Islet precursor cell (in vitro differentiated cells): ENCODE measurements at places on chromosomes 2 and 18.
A peak's percentile ranks its signal among the peaks of the same experiment; 100 is the strongest.

- no peak for DNase-seq
Observed at GRCh38 chr2:191264647-191265081, 19.5 kb downstream of the MYO1B start.

- no peak for DNase-seq
Observed at GRCh38 chr2:178882666-178883440, 75.6 kb upstream of the TTN start.

DNA sequence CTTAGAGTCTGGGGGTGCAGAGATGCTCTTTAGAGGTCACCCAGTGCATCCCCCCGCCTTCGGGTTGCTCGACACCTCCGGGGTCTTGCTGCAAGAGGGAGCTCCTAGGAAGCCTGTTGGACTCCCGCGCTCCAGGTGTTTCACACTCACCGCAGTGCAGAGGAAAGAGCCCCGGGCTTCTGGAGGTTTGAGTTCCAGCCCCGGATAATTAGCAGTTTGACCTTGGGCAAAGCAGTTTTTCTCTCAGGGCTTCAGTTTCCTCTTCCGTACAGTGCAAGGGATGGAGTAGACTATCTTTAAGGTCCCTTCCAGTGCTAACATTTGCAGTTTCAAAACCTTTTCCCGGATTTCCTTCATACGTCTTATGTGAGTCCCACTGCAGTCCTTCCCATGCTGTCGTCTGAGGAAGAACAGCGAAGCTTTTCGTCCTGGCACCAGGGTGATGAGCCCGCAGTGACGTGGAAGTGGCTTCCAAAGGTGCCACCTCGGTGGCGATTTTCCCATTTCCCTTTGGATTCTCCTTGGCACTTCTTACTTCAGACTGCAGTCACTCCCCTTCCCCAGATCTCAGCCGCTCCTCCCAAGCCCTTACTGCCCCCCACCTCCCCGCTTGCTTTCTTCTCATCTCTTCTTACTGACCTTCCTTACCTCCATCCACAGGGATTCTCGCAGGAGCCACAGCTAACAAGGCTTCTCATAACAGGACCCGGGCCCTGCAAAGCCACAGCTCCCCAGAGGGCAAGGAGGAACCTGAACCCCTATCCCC is 585 bp downstream of the PNKD start:
- peak; percentile 59 for DNase-seq

DNA sequence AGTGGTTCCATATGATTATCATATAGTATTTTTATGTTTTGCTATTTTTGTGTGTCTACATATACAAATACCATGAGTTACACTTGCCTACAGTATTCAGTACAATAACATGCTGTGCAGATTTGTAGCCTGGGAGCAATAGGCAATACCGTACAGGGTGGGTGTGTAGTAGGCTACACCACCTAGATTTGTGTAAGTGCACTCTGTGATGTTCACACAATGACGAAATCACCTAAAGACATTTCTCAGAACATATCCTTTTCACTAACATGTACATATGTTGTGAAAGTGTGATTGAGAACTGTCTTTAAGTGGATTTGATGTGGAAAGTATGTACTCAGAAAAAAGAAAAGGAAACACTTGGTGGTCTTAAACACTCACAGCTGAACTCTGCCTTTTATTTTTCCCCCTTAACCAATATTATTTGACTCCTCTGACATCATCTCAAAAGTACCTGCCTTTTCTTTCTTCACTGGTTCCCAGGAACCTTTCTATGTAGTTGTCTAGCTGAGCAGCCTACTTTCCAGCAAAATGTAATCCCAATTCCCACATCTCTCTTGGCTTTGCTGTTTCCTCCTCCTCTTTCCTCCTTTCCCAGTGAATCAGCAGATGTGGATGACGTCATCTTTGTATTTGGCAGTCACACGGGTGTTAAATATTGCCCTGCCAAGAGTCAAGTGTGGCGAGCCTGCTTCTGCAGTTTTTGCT is 47.7 kb downstream of the OSBPL6 start:
- peak; percentile 71 for DNase-seq

DNA sequence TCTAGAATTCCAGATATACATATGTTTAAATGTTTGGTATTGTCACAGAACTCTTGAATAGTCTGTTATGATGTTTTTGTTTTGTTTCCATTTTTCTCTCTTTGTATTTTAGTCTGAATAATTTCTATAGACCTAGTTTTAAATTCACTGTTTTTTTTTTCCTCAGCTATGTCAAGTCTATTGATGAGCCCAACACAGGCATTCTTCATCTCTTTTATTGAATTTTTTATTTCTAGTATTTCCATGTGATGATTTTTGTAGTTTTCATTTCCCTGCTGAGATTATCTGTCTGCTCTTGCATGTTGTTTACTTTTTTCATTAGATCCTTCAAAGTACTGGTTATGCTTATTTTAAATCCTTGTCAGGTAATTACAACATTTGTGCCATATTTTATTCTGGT is 254.7 kb downstream of the C1D start:
- no peak for DNase-seq

DNA sequence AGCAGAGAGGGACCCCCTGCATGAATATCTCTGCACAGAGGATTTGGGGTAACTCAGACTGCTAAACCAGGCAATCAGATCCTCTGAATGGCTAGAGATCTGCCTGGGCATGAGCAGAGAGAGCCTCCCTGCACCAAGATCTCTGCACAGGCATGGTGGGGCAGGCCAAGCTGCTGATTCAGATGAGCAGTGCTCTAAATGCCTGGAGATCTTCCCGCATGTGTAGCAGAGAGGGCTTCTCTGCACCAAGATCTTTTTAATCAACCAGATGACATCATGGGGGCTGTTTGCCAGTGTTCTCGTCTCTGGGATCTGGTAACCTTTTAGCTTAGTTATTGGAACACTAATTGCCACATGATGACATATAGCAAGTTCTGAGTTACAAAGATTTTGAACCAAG is 301.3 kb upstream of the GALNT5 start:
- DNase-seq: no peak

DNA sequence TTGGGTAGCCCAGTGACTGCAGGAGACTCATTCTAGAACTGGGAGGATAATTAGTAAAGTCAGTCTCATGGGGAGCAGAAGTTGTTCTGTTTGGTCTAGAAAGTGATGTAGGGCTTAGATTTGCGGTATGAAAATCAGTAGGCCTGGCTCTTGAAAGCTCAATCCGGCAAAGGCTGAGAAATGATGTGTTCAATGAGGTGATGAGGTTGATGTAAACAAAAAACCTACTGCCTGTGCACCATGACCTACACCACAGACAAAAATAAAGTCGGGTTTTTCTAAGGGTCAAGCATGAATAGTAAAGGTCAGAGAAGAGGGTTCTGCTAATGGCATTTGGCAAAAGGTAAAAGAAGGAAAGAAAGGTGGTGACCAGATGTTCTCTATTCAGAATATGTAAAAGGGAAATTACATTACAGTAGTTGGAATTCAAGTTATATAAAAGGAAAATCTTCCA is 80.8 kb upstream of the COL5A2 start:
- DNase-seq: no peak

- no peak for DNase-seq
Observed at GRCh38 chr2:181570833-181571661, 85.9 kb downstream of the CERKL start.
